ENCODE measurements at places on chromosomes 1 and 21.

- no peak for DNase-seq
Measured at GRCh38 chr21:38679534-38679933, 126.2 kb upstream of the ETS2 start.

GRCh38 chr1:25740071-25740470, 59.9 kb upstream of the SELENON start:
- no peak for DNase-seq

DNA sequence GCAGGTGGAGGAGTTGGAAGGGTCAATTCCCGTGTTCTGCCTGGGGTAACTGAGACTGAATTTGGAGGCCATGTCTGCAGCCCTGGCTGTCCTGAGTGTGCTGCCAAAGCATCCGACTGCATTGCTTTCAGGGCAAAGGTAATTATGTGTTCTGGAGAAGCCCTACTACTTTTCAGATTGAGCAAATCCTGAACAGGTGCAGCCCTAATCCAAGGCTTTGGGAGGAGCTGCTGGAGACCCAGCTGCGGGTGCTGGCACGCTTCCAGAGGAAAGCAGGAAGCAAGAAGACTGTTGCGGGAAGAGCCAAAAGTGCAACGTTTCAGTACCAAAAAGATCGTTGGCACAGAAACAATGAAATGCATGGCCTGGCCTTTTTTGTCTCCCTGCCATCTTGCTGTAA, 73.7 kb upstream of the NRIP1 start:
- DNase-seq: no peak

GRCh38 chr1:155279268-155279667, 2.0 kb downstream of the HCN3 start:
- no peak for DNase-seq
